Activated T-cell treated with anti-CD3 and anti-CD28 coated beads, Interleukin-2, amount 50 U/mL, for 72 hours (primary cell): ENCODE measurements at places on chromosomes 5 and 9. TPM values are rescaled to one million over a fixed set of nuclear protein-coding genes. Genes with fewer than 3 reads are reported as not detected.

- peaks cover 9% of the 10 kb centered on the region for H3K27me3 ChIP-seq
- H3K4me3 ChIP-seq = no peak overlapping the region
- no peaks in the 10 kb centered on the region for H3K36me3 ChIP-seq
- no peak overlapping the region for H3K27ac ChIP-seq
Measured at GRCh38 chr5:75933489-75933888, 149.7 kb upstream of the SV2C start.

DNA sequence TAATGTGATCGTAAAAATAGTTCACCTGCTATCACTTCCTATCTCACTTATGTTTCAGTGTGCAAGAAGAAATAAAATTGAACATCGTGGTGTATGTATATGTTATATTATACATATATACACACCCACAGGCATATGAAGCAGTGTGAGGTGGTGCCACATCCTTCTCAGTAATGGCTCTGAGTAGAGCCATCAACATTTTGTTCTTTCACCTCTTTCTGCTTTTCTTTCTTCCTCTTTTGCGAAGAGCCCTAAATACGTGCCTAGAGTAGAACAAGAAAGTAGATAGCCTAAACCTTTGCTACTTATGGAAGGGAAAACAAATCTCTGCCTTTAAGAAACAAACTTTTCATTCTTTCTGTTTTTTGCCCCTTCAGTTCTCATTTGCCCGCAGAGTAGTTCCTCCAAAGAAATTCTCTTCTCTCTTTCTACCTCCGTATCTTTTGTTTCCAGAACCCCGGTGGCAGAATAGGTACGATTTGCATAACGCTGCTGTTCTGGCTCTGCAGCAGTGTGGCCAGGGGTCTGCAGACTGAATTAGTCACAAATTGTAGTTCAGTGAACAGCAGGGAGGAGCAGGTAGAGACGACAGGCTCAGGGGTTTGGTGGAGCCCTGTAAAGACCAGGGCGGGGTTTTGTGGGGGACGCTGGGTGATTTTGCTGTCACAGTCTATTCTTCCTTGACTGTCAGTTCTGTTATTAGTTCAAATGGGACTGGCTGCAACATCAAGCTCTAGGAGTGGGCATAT, 40.5 kb upstream of the PJA2 start:
- H3K27ac ChIP-seq = no peak overlapping the region
- no peaks in the 10 kb centered on the region for H3K36me3 ChIP-seq
- DNase-seq = no peak
- peaks cover under 1% of the 10 kb centered on the region for H3K4me1 ChIP-seq

GRCh38 chr9:126565336-126566128, 48.2 kb upstream of the LMX1B start:
- H3K4me1 ChIP-seq = no peaks in the 10 kb centered on the region
- H3K4me3 ChIP-seq = no peak overlapping the region
- no peak overlapping the region for H3K27ac ChIP-seq
- peaks cover 30% of the 10 kb centered on the region for H3K27me3 ChIP-seq

The GDA gene
- not detected for total RNA-seq

The TTF1 gene
- 23.3 TPM for total RNA-seq

The TAS2R1 gene
- total RNA-seq = not detected
